Effector memory CD8-positive, alpha-beta T cell (primary cell): ENCODE measurements at places on chromosomes 4 and X.

DNA sequence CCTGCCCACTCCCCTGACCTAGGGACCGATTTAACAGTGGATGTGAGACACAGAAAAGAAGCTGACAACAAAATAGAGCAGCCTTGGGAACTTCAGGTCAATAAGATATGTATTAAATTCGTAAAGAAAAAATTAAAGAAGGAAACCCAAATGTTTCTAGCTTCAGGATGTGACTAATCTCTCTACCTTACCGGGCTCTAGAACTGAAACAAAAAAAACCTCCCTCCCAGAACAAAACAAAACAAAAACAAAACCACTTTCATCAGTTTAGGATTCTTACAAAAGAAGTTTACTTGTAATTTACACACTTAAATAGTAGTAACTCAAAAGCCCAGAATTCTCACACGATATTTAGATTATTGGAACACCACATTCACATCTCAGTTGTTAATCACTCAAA is 185.8 kb upstream of the RPS6KA3 start:
- H3K27ac ChIP-seq: peak overlapping the region; percentile 96
- DNase-seq: no peak
- H3K27me3 ChIP-seq: no peaks in the 10 kb centered on the region
- peak overlapping the region; percentile 67 for H3K4me3 ChIP-seq

DNA sequence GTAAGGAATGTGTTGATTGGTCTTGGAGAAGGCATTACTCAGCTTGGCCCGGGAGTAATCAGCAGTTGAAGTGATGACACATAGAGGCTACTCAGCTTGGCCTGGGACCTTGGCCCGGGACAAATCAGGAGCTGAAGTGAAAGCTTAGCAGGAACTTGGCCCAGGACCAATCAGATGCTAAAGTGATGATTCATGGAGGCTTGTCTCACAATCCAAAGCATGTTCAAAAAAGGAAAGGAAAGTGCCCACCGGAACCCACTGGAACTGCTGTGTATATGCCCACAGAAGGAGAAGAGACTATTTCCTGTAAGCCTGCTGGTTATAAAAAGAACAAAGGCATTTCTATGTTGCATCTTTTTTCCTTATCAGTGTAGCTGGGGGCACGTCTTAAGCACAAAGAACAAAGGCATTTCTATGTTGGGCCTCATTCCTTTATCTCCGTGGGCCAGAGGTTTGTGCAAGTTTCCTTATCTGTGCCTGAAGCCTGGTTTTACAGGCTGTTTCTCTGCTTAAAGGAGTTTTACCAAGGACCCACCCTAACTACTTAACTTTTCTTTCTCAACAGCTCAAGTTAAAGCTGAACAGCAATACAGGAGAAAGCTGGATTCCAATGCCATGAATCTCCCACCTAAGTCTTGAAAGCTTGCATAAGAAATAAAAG is 1176.7 kb downstream of the NLGN4X start:
- no peaks in the 10 kb centered on the region for H3K36me3 ChIP-seq
- no peak overlapping the region for H3K4me3 ChIP-seq
- no peaks in the 10 kb centered on the region for H3K4me1 ChIP-seq
- no peak overlapping the region for H3K27ac ChIP-seq
- H3K27me3 ChIP-seq: no peaks in the 10 kb centered on the region
- no peak for DNase-seq

- no peak for DNase-seq
- H3K27me3 ChIP-seq: no peaks in the 10 kb centered on the region
- H3K36me3 ChIP-seq: no peaks in the 10 kb centered on the region
Observed at GRCh38 chr4:166309286-166309685, 436.2 kb downstream of the TLL1 start.

GRCh38 chrX:361231-362145 is 25.2 kb downstream of the PPP2R3B start:
- H3K27me3 ChIP-seq: no peaks in the 10 kb centered on the region
- peaks cover 21% of the 10 kb centered on the region for H3K4me1 ChIP-seq
- DNase-seq: no peak
- peaks cover 6% of the 10 kb centered on the region for H3K36me3 ChIP-seq
- H3K4me3 ChIP-seq: no peak overlapping the region

DNA sequence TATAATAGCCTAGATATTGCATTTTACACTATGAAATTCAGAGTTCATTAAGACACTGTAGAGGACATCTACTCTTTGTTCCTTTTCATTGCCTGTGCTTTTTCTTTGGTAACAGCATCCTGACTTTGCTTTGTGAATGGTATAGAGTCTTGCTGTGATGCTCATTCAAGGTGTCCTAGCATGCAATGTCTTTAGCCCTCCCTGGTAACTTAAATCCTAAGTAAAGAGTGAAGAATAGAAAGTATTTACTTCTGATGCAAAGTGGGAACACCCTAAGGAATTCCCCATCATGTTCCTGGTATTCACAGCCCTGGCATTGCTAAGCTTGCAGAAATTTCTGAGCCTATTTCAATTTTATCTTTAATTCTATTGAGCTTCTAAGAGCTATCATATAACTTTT is 400.1 kb downstream of the FAT4 start:
- no peak overlapping the region for H3K4me3 ChIP-seq
- no peak for DNase-seq
- H3K4me1 ChIP-seq: no peaks in the 10 kb centered on the region

DNA sequence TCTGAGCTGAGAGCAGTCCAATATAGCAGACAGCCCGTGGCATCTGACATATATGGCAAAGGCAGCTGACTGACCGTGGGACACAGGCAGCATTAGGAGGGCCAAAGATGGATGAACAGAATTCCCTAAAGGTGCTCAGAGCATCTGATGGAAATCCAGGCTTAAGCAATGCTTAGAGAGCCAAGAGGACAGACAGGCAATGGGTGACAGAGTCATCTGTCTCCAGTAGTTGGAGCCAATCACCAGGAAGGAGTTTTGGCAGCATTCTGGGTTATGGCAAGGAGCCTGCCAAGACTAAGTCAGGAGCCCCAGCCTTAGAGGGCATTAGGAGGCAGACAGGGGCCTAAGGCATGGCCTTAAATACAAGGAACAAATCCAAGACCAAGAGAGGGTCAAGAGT is 153.3 kb upstream of the USP9X start:
- no peaks in the 10 kb centered on the region for H3K27me3 ChIP-seq
- H3K4me3 ChIP-seq: no peak overlapping the region
- DNase-seq: no peak
- peaks cover 2% of the 10 kb centered on the region for H3K36me3 ChIP-seq
- H3K27ac ChIP-seq: peak overlapping the region; percentile 59

GRCh38 chrX:30005813-30006212 is 209.6 kb upstream of the MAGEB2 start:
- H3K4me3 ChIP-seq: no peak overlapping the region
- H3K27ac ChIP-seq: no peak overlapping the region
- no peaks in the 10 kb centered on the region for H3K36me3 ChIP-seq
- no peaks in the 10 kb centered on the region for H3K4me1 ChIP-seq
- H3K27me3 ChIP-seq: no peaks in the 10 kb centered on the region

GRCh38 chr4:108366716-108367115 is 198.0 kb upstream of the LEF1 start:
- H3K36me3 ChIP-seq: peaks cover 4% of the 10 kb centered on the region
- H3K4me3 ChIP-seq: no peak overlapping the region
- H3K4me1 ChIP-seq: peaks cover 11% of the 10 kb centered on the region
- peaks cover 67% of the 10 kb centered on the region for H3K27me3 ChIP-seq

GRCh38 chrX:10050481-10050880 is 83.3 kb downstream of the CLDN34 start:
- no peaks in the 10 kb centered on the region for H3K4me1 ChIP-seq
- H3K4me3 ChIP-seq: no peak overlapping the region
- H3K27me3 ChIP-seq: no peaks in the 10 kb centered on the region
- H3K27ac ChIP-seq: no peak overlapping the region

DNA sequence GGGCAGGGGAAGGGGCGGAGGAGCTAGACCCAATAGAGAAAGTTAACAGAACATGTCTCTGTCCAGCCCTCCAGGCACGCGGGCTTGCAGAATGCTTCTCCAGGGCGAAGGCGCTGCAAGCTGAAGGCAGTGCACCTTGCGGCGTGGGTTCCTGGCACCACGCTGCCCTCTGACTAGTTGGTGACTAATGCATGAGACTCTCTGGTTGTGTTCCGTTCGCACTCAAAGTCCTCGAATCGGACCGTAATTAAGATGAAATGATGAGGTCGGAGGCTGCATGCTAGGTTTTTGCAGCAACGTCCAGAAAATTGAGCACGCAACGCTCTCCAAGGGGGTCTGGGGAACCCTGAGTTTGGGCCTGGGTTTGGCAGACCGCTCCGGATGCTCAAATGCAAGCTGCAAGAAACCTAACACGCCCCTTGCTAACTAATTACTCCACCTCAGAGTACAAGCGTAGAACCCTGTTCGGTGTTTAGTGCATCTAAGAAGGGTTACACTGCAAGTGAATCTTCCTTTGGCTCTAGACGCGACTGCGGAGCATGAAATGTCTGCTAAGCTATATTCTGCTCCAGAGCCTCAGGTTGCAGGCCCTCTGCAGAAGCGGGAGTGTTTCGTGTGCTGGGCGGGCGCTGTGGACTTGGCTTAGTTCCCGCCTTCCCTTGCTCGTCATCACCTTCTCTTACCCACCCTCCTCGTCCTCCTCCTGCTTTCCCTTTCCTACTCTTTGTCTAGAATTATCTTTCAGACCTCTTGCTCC is 57.1 kb upstream of the NKAP start:
- peaks cover 41% of the 10 kb centered on the region for H3K27me3 ChIP-seq
- no peak for DNase-seq
- peak overlapping the region; percentile 67 for H3K4me3 ChIP-seq

- H3K36me3 ChIP-seq: peaks cover 4% of the 10 kb centered on the region
- no peak overlapping the region for H3K4me3 ChIP-seq
- DNase-seq: no peak
- H3K27ac ChIP-seq: no peak overlapping the region
- H3K27me3 ChIP-seq: no peaks in the 10 kb centered on the region
Observed at GRCh38 chr4:130422261-130422660, 1326.3 kb downstream of the C4orf33 start.

DNA sequence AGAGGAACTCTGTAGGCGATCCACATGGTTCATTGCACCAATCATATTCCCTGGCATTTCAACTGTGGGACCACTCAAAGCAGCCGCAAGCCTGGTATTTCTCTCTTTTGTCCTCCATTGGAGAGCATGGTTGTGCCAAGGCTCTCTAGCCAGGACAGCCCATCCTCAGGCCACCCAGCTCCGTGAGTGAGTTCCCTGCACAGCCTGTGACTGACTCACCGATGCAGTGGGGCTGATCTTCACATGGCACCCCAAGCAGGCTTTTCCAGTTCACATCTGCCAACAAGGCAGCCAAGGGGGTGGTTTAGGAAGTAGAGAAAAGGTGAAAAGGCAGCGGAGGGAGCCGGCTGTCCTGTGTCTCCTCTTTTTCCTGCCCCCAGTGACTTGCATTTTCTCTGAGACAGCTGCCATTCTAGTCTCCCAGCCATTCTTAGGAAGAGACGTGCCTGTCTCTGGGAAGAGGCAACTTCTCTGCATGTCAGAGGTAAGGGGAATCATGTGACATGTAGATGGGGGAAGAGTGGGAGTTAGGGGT is 69.2 kb downstream of the MID1IP1 start:
- no peak overlapping the region for H3K4me3 ChIP-seq
- no peak for DNase-seq
- no peaks in the 10 kb centered on the region for H3K4me1 ChIP-seq
- H3K36me3 ChIP-seq: no peaks in the 10 kb centered on the region

- H3K4me1 ChIP-seq: no peaks in the 10 kb centered on the region
- H3K4me3 ChIP-seq: no peak overlapping the region
- no peak overlapping the region for H3K27ac ChIP-seq
- H3K36me3 ChIP-seq: no peaks in the 10 kb centered on the region
- no peaks in the 10 kb centered on the region for H3K27me3 ChIP-seq
Observed at GRCh38 chr4:62531264-62531663, 1331.1 kb downstream of the ADGRL3 start.

GRCh38 chr4:128527946-128528576 is 240.4 kb upstream of the PGRMC2 start:
- no peaks in the 10 kb centered on the region for H3K4me1 ChIP-seq
- peaks cover 20% of the 10 kb centered on the region for H3K27me3 ChIP-seq
- H3K36me3 ChIP-seq: no peaks in the 10 kb centered on the region
- no peak for DNase-seq

DNA sequence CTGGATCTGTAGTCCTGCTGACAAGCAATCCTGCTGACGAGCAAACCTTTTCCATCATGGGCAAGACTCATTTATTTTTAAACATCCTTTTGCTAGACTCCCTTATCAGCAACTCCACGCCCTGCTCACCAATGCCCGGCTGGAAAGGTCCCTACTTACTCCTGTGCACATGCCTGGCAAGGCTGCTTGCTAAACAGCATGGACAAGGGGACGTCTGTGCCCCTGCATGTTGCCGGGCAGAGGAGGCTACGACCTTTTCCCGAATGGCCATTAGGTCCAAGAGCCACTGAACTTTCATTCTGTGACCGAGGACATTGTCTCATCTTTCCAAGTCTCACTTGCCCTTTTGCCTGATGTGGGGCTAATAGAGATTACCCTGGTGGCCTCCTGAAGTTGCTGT is 98.6 kb downstream of the MGST2 start:
- no peak overlapping the region for H3K4me3 ChIP-seq
- H3K27ac ChIP-seq: no peak overlapping the region
- H3K27me3 ChIP-seq: peaks cover 3% of the 10 kb centered on the region
- no peak for DNase-seq
- H3K36me3 ChIP-seq: peaks cover 2% of the 10 kb centered on the region

- H3K4me1 ChIP-seq: no peaks in the 10 kb centered on the region
- DNase-seq: no peak
- no peak overlapping the region for H3K4me3 ChIP-seq
- H3K27me3 ChIP-seq: no peaks in the 10 kb centered on the region
- no peak overlapping the region for H3K27ac ChIP-seq
Observed at GRCh38 chrX:53637479-53637878, 49.0 kb downstream of the HUWE1 start.

DNA sequence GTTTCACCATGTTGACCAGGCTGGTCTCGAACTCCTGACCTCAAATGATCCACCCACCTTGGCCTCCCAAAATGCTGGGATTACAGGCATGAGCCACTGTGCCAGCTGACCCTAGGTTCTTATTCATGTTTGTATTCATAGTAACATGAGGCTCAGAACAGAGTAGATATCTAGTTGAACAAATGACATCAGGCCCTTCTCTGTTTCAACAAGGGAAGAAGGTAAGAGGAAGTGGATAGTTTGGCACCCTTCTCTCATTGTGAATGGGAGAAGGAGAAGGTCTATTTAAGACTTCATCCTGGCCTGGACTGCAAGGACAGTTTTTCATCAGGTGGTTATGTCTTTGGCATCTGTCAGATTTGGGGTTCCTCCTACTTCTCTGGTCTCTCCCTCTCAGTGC is 13.8 kb downstream of the GJB1 start:
- H3K27ac ChIP-seq: no peak overlapping the region
- DNase-seq: no peak
- H3K4me1 ChIP-seq: no peaks in the 10 kb centered on the region
- no peaks in the 10 kb centered on the region for H3K27me3 ChIP-seq

GRCh38 chr4:28469387-28469786 is 1608.7 kb downstream of the STIM2 start:
- DNase-seq: no peak
- H3K4me3 ChIP-seq: no peak overlapping the region
- H3K27ac ChIP-seq: no peak overlapping the region

GRCh38 chr4:168736860-168737805 is 240.3 kb downstream of the PALLD start:
- H3K27me3 ChIP-seq: peaks cover 11% of the 10 kb centered on the region
- no peak overlapping the region for H3K4me3 ChIP-seq
- no peaks in the 10 kb centered on the region for H3K36me3 ChIP-seq
- no peak for DNase-seq
- no peaks in the 10 kb centered on the region for H3K4me1 ChIP-seq
- H3K27ac ChIP-seq: no peak overlapping the region
